CD4-positive, alpha-beta T cell (primary cell): ENCODE measurements at places on chromosomes 13 and 19. TPM values are rescaled to one million over a fixed set of nuclear protein-coding genes. Genes with fewer than 3 reads are reported as not detected.

PRR36 gene
- 0.30 TPM for total RNA-seq

ZNF610 gene
- 0.52 TPM for total RNA-seq

FLT1 gene
- 1.1 TPM for total RNA-seq

ZNF627 gene
- 11.7 TPM for total RNA-seq

FUT3 gene
- total RNA-seq = 0.85 TPM

WDR87 gene
- total RNA-seq = not detected

RXFP2 gene
- total RNA-seq = not detected

DENND1C gene
- 118 TPM for total RNA-seq

AKAP8L gene
- 162 TPM for total RNA-seq

HIPK4 gene
- 0.08 TPM for total RNA-seq

FSTL3 gene
- total RNA-seq = 3.4 TPM

SPIB gene
- total RNA-seq = 0.52 TPM

ERVV-1 gene
- not detected for total RNA-seq

FPR2 gene
- not detected for total RNA-seq

MYPOP gene
- total RNA-seq = 4.7 TPM

RASIP1 gene
- 0.56 TPM for total RNA-seq

ONECUT3 gene
- total RNA-seq = not detected

HSH2D gene
- 46.0 TPM for total RNA-seq

ACER1 gene
- 2.7 TPM for total RNA-seq

TMEM238 gene
- total RNA-seq = 14.2 TPM

THAP8 gene
- total RNA-seq = 0.38 TPM

CHST8 gene
- not detected for total RNA-seq

ZNF835 gene
- 1.1 TPM for total RNA-seq

SLC25A42 gene
- total RNA-seq = 15.1 TPM

ZNF578 gene
- 1.6 TPM for total RNA-seq

XAB2 gene
- 121 TPM for total RNA-seq

ZNF845 gene
- 7.5 TPM for total RNA-seq

PEX11G gene
- not detected for total RNA-seq

MBD3L3 gene
- total RNA-seq = not detected

AMER2 gene
- not detected for total RNA-seq

ATP7B gene
- total RNA-seq = 0.85 TPM

KCNRG gene
- total RNA-seq = 0.27 TPM

NXNL1 gene
- total RNA-seq = not detected

NEK3 gene
- 7.0 TPM for total RNA-seq

KLK2 gene
- not detected for total RNA-seq

ZNF317 gene
- total RNA-seq = 110 TPM

GADD45GIP1 gene
- 12.1 TPM for total RNA-seq

CCDC70 gene
- not detected for total RNA-seq

FCER2 gene
- total RNA-seq = not detected

CACNA1A gene
- 0.45 TPM for total RNA-seq

ZNF600 gene
- total RNA-seq = 13.4 TPM

SIX5 gene
- total RNA-seq = 0.58 TPM

ZNF524 gene
- total RNA-seq = 9.6 TPM

FOXA3 gene
- total RNA-seq = not detected

CGB8 gene
- total RNA-seq = not detected

C19orf33 gene
- total RNA-seq = not detected

PPP1R13L gene
- total RNA-seq = 3.7 TPM

SCGB2B2 gene
- 0.42 TPM for total RNA-seq

NANOS3 gene
- total RNA-seq = 0.87 TPM

ANKLE1 gene
- 1.9 TPM for total RNA-seq

MCF2L gene
- 13.0 TPM for total RNA-seq

PDX1 gene
- not detected for total RNA-seq

LILRA1 gene
- 0.27 TPM for total RNA-seq

OR10H1 gene
- total RNA-seq = 0.08 TPM

SLC25A41 gene
- total RNA-seq = 0.50 TPM
